ENCODE measurements at places on chromosomes 11 and 22.

DNA sequence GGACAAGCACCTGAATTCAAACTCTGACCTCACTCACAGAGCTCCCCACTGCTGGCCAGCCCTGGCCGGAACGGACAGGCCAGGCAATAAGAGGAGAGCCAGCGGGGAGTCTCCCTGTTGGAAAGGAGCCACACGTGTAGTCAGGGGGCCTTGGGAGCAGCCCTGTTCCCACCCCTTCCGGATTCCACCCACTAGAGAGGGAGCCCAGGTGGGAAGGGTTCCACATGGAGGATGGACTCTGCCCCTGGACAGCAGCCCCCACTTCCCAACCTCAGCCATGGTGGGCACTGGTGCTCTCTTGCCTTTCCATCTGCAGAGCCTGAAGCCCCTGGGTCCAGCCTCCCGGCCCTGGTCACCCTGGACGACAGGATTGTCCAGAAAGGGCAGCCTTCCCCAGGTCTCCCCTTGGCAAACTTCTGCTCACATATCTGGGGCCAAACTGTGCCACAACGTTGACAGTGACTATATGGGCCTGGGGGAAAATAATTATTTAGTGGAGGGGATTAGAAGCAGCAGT is 7.5 kb upstream of the APOBEC3A start:
- no peak for DNase-seq

DNA sequence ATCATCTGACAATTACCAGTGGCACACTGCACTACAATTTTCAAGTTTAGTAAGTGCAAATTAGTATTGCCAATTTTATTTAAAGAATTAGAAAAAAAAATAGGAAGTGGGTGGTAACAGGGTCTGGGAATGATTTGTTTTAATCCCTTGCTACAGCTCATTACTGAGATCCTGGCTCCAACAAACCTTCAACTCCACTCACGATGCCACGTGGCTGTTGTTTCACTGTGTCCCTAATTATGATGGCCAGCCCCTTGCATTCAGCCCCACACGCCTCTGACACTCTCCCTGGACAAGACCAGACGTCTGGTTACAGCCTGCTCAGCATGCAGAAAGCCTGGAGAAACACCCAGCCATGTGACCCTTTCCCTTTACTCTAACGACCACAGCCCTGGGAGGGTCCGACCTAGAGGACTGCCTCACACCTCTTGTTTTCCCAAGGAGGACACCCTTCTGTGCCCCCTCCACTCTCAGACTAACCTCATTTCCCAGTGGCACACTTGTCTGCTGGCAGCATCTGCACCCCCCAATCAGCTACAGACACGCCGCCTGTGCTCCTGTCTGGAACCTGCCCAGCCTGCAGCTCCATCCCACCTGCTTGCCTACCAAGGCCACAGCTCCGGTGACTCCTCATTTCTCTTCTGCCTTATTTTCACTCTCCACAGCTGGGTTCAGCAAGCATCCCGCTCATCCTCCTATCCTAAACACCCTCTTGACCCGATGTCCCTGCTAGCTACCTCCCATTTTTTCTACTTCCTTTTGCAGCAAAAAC is 18.5 kb upstream of the SLC25A1 start:
- no peak for DNase-seq

- DNase-seq = no peak
These were observed 55.2 kb upstream of the WNT7B start for GRCh38 chr22:46031965-46032851.

- DNase-seq = no peak
These were observed 3.5 kb downstream of the ESAM start for GRCh38 chr11:124758355-124759265.

- no peak for DNase-seq
These were observed 682 bp downstream of the PGAP2 start for GRCh38 chr11:3808861-3809623.

DNA sequence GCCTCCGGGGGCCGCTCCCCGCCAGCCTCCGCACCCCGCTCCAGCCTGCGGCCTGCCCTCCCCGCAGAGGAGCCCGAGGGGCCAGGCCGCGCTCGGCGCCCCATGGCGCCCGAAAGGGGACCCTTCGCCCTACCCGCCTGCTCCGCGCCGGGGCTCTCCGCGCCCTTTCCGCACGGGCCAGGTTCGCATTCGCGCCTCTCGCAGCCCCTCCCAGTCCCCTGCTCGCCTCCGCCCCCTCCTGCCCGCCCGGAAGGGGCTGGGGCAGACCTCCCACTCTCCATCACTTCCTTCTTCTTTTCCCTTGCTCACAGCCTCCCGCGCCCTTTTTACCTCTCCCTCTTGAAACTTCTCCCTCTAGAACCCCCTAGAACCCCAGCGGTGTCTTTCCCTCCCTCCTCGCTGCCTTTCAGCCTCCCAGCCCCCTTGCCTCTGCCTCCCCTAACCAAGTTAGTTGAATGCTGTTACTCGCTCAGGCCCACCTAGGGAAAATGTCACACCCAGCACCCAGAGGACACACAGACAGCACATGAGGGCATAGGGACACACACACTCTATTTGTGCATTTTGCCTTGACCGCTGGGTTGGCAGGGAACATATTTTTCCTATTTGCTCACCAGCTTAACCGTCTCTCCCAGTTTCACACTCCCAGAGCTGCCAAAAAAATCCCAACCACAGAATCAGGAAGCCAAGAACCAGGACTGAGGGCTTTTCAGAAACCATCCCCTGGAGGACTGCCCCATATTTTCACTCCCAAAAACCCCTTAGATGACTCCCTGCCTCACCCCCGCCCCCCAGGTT is at the start of gene SLC43A3:
Gene SLC43A3 (minus strand): TSS at position 193 of the 798 bp plus-strand sequence. CDS start 949 bp downstream, outside the sequence.
- DNase-seq = peak; percentile 22

- DNase-seq = no peak
These were observed 22.7 kb upstream of the OR52M1 start for GRCh38 chr11:4522339-4522738.

GRCh38 chr11:128022007-128022368 is 565.4 kb downstream of the ETS1 start:
- DNase-seq = no peak

DNA sequence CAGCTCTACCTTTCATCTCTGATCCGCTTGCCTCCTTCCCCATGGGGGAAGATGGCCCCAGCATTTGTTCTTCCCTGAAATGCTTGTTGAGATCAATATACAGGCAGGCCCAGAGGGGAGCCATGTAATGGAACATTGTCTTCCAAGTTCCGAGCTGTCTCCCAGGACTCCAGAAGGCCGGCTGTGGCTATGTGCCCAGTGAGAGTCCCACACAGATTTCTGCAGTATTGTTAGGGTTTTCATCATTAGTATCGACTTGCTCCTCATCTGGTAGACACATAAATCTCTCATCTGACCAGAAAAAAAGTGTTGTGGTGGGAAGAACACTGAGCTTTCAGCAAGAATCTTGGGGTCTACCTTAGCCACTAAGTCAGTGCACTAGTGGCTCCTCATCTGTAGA is 163.4 kb downstream of the TRIM29 start:
- DNase-seq = no peak

- DNase-seq = no peak
These were observed 3.7 kb upstream of the MIEF1 start for GRCh38 chr22:39498368-39498767.

DNA sequence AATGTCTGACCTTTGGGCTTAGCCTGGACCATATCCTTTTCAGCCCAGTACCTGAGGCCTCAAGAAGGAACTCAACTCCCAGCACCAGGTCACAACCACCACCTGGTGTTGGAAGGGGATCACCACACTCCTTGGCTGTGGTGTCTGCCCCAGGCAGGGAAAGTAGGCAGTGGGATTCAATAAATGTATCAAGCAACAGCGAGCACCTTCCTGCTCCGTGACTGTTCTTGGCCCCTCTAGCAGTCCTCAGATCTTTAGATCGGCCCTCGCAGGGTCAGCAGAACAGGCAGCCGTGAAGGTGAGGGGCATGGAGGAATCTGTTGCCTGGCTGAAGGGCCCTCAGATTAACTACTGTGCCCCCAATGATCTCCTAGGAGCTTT is 15.9 kb downstream of the ARFGAP2 start:
- DNase-seq = no peak

DNA sequence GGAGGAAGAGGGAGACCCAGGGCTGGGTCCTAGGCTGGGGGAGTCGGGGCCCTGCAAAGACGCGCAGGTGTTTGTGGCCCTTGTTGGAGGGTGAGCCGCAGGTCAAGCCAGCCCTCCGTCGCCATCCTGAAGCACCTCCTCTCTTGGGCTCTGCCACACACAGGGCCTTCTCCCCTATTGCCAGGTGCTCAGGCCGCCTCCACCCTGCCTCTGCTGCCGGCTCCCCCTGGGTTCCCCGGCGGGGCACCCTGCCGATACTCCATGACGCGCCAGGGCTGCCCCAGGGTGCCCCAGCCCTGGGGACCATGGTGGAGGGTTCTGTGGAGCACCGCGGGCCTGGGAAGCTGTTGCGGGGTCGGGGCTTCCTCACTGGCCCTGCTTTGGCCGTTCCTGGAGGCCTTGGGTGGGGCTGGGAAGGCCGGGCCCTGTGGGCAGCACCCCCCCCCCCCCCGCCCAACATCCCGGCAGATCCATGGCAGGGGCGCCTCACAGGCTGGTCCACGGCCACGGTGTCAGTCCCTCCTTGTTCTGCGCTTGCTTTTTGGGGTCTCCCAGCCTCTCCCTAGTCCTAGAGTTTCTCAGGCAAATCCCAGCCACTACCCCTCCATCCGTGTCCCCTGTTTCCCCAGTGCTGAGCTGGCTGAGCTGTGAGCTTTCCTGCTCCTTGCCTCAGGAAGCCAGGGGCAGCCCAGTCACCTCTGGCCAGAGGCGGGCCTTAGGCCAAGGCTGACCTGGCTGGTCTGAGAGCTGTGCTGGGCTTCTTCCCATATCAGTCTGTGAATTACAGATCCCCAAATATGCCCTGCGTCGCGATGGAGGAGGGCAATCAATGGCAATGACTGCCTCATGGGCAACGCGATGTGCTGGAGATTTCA is 2.3 kb upstream of the ADORA2A start:
- DNase-seq = no peak

- DNase-seq = no peak
These were observed 22.4 kb downstream of the SLC37A2 start for GRCh38 chr11:125085301-125086081.

GRCh38 chr11:19398772-19399527 is 158.2 kb upstream of the E2F8 start:
- DNase-seq = no peak

GRCh38 chr11:14380947-14381561 is 22.1 kb upstream of the RRAS2 start:
- DNase-seq = no peak

DNA sequence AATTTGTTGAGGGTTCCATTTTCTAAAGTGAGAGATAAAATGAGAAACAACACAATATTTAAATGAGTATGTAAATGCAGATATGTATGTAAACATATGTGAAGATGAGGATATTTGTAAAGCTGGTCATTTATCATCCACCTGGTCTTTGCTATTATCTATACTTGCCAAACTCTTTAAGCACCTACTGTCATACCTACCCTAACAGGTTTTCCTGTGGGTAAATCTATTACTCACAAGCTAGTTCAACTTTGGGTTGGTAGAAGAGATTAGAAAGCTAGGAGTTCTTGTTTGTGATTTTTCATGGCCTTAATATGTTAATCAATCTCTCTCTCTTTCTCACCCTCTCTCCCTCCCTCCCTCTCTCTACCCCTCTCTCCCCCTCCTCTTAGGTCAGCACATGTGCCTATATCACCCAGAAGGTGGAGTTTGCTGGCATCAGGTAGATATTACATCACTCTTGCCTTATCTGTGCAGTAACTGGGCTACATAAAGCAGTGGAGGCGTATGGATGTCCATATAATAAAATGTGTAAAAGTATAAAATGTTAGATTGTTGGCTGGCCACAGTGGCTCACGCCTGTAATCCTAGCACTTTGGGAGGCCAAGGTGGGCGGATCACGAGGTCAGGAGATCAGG is 14.7 kb downstream of the DEPDC5 start:
- no peak for DNase-seq

DNA sequence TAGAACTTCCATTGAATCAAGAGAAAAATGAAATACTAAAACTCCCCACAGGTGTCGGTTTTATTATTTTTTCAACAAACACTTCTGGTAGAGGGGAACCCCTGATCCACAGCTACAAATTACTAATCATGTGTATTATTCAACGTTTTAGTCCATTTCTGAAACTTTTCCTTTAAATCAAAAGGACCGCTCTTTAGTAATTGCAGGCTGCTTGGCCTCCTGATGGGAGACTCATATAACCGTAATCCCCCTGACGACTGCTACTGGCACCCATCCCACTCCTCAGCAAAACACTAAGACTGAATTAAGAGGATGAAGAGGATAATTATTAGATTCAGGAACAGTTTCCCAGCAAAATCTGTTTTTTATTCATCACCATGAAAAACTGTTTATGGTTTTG is 46.4 kb downstream of the PAX6 start:
- no peak for DNase-seq

GRCh38 chr11:108115500-108116140 is 5.7 kb upstream of the ACAT1 start:
- peak; percentile 22 for DNase-seq

GRCh38 chr22:29093501-29094300 is 20.9 kb downstream of the KREMEN1 start:
- no peak for DNase-seq

DNA sequence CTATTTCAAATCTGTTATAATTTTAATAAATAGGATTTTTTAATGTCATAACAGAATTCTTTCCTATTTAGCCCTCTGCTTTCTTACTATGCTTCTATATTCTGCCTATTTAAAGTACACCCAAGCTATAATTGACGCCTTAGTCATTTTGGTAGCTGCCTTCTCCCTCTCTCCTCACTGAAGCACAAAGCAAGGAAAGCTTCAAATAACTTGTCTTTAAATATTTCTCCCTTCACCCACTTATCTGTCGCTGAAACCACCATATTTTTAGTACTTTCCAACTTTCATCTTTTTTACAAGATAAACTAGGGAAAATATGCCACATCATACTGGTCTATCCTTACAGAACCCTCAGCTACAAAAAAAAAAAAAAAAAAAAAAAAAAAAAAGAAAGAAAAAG is 127.9 kb downstream of the ENTHD1 start:
- DNase-seq = no peak

DNA sequence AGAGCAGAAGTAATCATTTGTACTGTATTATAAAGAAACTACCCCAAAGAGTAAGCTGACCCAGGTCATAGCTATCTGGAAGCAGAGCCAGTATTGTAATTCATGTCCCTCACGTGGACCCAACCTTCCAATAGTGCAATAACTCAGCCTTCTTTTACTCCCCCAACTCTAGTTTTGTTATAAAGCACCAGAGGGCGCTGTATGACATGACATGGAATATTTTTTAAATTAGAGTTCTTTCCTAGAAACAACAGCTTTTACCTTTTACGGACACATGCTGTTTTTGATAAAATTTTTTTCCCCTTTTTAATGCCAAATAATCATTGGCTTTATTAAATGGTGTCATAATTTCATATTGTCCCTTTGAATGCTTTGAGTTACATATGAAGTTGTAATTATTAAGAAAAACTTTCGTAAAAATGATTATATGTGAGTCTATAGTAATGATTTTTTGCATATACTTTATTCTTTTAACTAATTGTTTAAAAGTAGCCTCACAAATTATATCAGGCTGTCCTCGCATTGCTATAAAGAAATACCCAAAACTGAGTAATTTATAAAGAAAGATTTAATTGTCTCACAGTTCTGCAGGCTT is 76.9 kb downstream of the DKK3 start:
- no peak for DNase-seq

GRCh38 chr22:38570779-38571364 is 889 bp upstream of the DMC1 start:
- no peak for DNase-seq

Data from NCI-H1436 treated with DMSO at 0.1 percent for 48 hours (cell line).